Astrocyte (in vitro differentiated cells and primary cell): ENCODE measurements at places on chromosomes 7 and 10. TPM values are rescaled to one million over a fixed set of nuclear protein-coding genes. Genes with fewer than 3 reads are reported as not detected.

DNA sequence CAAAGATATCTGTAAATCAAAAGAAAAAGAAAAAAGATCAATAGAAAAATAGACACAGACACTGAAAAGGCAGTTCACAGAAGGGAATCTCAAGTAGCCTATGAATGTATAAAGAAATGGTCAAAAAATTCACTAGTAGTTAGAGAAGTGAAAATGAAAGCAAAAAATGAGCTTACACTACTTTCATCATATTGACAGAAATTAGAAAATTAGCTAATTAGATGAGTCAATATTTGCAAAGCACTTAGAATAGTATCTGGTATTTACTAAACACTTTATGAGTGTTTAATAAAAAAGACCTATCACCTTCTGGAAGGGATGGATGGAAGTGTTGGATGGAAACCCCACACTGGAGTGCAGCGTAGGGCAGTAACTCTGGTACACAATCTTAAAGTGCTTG, 1.7 kb upstream of the CFAP58 start:
- DNase-seq, result no peak

ARHGAP22 gene
- total RNA-seq, result 4.7 and 6.2 TPM in 2 replicates

- DNase-seq, result no peak
These were observed 472.6 kb upstream of the CNTNAP2 start for GRCh38 chr7:145643981-145644380.

DNA sequence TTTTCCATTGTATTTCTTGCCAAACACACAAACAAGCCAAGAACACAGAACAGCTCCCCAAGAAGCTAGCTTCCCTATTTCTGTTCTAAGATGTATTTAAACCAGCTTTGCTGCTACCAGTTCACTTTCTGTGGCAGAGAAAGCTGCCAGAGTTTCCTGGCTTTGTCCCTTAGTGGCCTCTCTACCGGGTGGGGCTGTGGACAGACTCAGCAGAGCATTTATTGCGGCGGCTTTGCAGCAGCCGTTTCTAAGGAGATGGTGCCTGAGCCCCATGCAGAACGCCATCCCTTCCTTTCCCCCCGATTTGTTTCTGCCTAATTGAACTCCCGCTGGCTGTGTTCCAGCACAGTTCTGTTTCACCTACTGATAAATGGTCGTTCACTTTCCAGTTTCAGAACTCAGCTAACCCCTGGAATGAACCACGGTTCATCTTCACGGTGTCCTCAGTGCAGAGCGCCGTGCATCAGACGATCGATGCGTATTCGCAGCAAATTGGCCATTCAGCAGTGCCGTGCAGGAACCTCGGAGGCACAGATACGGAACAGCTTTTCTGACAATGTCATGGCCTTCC, 33.8 kb upstream of the SFMBT2 start:
- DNase-seq, result no peak

POLR2J3 gene
- 10.0 and 12.2 TPM in 2 replicates for total RNA-seq

TUBAL3 gene
- not detected in 2 replicates for total RNA-seq

- DNase-seq, result no peak
These were observed 61.2 kb downstream of the LRGUK start for GRCh38 chr7:134188311-134188710.

DNA sequence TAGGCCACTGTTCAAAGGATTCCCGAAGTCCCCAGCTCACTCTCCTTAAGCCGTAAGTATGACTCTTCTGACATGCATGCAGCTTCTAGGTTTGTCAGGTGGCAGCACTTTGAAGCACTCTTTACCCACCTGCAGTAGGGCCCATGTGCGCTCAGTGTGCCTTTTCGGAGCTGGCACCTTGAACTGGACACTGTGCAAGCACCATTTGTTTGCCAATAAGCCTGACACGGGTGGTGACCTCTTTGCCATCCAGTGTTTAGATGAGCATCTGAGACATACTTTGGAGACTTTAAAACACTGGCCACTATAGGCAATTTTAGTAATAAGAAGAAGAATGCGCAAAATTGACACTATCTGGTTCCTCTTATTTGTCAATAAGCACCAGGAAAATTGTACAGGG, 45.7 kb upstream of the GSAP start:
- DNase-seq, result no peak

GRCh38 chr10:59677253-59677831, 32.3 kb downstream of the SLC16A9 start:
- DNase-seq, result no peak
